ENCODE measurements at places on chromosomes 7 and 10.

DNA sequence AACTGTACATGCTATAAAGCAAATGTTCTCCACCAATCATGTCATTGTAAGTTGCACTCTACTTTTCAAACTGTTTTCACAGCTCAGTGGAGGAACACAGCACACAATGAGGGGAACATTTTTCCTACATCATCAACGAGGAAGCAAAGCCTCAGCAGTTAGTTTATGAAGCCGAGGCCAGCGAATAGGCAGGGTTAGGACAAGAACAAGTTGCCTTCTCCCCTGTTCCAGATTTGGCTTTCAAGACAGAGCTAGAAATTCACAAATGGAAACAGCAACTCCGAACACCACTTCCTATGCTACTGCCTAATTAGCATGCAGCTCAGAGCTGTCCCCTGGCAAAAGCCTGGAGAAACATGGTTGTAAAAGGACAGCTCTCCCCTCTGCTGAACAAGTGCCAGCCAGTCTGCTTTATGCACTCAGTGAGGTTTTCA is 19.8 kb downstream of the ITGB8 start:
- DNase-seq, result no peak

DNA sequence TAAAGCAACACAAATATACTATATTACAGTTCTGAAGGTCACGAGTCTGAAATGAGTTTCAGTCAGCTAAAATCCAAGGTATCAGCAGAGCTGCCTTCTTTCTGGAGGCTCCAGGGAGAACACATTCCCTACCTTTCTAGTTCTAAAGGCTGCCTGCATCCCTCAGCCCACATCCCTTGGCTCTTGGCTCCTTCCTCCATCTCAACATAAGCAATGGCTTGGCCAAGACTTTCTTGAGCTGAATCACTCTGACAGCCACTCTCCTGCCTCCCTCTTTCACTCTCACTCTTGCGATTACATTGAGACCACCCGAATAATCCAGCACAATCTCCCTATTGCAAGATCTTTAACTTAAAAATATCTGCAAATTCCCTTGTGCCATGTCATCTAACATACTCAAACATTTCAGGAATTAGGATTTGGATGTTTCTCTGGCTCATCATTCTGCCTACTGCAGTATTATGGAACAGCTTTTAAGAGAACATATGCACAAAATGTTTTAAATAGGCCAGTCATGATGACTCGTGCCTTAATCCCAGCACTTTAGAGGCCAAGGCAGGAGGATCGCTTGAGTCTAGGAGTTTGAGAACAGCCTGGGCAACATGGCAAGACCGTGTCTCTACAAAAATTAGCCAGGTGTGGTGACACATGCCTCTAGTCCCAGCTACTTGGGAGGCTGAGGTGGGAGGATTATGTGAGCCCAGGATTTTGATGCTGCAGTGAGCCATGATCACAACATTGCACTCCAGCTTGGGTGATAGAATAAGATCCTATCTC is 144.2 kb upstream of the VSTM2A start:
- no peak for DNase-seq

- peak; percentile 18 for DNase-seq
Measured at GRCh38 chr10:102230861-102231356, 4.8 kb downstream of the ELOVL3 start.

- no peak for DNase-seq
Measured at GRCh38 chr7:117755136-117755535, 118.1 kb downstream of the CTTNBP2 start.

- DNase-seq, result no peak
Measured at GRCh38 chr7:135733603-135734342, 5.8 kb upstream of the SLC13A4 start.

DNA sequence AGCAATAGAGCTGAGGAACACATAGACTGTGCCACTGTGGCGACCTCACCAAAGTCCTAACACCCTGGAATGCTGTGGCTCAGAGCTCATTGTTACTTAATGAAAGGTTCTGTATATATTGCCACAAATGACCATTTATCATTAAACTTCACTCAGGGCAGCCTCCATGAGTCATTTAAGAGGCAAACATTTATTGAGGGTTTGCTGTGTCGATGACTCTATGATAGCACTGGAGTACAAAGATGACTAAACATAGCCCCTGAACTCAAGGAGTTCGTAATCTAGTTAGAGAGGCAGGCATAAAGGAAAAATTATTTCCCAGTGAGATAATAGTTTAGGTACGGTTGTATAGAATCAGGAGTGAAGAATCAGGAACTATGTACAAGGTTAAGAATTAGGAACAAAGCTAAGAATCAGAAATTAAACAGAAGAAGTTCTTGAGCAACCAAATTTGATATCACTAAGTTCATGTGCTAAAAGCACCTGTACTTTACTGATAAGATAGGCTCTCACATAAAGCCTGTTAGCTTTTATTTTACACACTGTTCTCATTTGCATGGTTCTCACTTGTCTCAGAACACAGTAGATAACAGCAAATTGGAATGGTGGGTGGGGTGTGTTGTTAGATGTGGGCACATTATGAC is 7.9 kb downstream of the ENTPD7 start:
- DNase-seq, result no peak

DNA sequence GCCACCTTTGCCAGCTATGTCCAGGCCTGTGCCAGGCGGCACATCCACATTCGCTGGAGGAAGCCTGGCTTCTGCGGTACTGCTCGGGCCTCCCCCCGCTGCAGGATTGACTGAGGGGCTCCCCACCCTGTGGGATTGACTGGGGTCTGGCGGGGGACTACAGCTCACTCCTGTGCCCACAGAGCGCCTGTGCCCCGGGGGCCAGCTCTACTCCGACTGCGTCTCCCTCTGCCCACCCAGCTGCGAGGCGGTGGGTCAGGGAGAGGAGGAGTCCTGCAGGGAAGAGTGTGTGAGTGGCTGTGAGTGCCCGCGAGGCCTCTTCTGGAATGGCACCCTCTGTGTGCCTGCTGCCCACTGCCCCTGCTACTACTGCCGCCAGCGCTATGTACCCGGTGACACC is 6.7 kb upstream of the ZNF467 start:
- DNase-seq, result no peak

DNA sequence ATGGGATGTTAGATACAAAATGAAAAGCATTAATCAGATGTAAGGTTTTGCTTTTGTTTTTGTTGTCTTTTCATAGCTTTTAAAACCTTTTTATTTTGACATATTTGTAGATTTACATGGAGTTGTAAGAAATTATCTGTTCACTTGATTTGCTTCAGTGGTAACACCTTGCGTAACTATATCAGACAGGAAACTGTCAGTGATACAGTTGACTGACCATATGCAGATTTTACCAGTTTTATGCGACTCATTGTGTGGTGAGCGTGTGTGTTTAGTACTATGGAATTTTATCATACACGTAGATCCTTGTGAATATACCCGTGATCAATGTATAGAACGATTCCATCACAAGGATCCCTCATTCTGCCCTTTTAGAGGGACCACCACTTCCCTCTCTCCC is 701.4 kb downstream of the SUGCT start:
- DNase-seq, result no peak

DNA sequence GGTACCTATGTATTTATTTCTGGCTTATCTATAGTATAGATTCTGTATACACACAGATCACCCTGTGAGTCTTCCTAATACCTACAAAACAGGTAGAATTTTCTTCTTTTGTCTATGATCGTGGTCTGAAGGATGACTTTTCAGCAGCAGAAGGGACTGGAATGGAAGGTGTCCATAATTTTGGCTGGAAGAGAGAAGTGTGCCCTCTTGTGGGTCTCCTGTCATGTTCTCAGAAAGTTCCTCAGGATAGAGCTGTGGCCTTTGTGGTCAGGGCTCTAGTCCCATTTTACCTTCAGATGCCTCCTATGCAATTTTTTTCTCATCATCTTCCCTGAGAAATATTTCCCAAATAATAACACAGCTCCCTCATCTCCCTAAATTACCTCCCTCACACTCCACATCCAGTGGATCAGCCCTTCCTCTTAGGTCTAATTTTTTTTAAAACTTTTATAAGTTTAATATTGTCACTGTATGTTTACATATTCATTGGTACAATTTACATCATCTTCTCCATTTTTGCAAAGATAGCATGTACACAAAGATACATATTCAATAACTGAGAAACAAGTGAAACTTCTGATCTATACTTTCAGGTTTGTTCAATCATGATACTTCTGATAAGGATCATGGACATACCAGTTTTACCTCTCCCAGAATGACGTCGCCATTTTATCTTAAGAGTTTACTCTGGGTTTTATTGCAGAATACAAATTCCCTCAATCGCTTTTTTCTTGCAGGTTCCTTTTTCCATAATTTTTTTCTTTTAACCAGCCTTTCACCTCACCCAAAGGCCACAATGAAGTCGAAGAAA is 112.7 kb downstream of the REEP3 start:
- DNase-seq, result no peak

DNA sequence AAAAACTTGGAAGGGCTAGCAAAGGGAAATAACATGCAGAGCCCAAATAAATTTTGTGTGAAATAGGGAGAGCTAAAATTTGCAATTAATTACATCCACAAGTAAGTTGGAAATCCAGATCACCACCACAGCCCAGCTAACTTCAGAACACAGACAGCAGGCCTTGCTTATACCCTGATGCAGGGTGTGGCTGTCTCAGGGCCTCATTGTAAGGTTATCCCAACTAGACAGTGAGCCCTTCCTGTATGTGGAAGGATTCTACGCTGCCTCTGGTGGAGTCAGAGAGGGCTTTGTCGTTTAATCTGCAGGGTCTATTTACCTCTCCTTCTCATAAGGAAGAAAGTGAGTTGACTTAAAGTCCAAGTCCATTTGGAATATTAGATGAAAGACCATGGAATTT is 181.0 kb upstream of the TCF7L2 start:
- DNase-seq, result no peak

GRCh38 chr7:22992874-22993840 is 20.8 kb downstream of the HYCC1 start:
- DNase-seq, result no peak

DNA sequence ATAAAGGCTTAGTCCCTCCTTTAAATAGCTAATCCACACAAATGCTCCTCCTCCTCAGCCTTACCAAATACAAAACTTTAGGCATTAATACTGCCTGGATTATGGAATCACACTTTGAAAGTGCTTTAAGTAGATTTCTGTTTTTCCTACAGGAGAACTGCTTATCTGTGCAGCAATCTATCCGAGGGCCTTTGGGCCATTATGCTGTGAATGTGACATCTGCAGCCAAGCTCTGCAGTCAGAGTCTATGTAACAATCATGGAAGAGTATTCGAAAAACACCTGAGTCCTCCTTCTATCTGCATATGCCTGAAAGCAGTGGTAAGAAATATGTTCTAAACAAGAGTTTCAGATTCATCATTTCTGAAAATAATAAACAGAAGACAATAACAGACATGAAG is 16.2 kb upstream of the HYAL4 start:
- DNase-seq, result no peak

DNA sequence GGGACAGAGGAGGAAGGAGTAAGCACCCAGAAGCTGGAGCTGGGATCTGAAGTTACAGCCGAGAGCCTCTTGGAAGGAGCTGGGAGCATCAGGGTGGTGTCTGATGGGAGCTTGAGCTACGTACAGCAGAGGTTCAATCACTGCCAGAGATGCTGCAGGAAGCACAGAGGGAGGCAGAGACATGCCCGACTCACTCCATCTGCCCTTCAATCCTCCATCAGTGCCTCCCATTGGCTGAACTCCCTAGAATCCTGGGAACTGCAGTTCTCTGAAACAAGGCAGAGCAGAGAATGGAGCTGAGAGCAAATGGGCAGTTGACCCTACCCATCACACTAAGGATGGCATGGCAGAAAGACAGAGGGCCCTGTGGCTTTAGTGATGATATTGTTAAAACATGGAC is 40.0 kb upstream of the CTBP2 start:
- no peak for DNase-seq

- no peak for DNase-seq
Measured at GRCh38 chr10:43304687-43305333, 37.9 kb upstream of the RASGEF1A start.

GRCh38 chr7:41576166-41576565 is 126.7 kb downstream of the INHBA start:
- no peak for DNase-seq

GRCh38 chr10:114911052-114911711 is 26.8 kb upstream of the TRUB1 start:
- no peak for DNase-seq

DNA sequence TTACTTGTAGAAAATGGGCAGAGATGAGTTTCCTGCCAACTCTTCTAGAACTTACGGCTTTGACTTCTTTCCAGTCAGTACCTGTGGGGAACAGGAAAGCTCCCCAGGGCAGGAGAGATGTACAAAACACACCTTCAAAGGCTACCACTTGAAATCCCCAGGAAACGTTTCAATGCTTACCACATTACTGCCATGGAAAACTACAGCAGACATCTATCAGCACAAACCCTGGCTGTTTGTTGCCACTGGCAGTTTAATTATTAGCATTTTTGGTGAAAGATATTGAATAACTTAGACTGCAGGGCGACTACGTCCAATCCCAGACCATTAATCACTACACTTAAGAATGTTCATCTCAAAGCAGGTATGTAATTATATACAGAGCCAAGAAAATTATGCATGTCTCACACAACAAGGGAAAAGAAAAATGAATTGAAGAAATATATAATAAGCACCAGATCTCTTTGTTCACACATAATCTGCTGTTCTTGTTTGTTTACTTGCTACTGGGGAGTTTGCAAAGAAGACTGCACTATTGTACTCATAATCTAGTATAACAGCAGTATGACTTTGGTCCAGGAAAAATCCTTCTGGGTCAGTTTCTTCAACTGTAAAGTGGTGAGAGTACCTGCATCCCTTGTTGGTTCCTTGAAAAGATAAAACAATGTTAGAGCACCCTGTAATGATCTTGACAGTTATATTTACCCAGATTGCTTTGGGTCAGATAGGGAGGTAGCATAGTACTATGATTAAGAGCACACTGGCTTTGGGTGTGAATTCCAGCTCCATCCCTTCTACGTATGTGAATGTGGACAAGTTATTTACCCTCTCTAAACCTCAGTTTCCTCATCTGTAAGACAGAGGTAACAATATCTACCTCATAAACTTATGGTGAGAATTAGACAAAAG is 138.3 kb downstream of the DOCK4 start:
- no peak for DNase-seq

DNA sequence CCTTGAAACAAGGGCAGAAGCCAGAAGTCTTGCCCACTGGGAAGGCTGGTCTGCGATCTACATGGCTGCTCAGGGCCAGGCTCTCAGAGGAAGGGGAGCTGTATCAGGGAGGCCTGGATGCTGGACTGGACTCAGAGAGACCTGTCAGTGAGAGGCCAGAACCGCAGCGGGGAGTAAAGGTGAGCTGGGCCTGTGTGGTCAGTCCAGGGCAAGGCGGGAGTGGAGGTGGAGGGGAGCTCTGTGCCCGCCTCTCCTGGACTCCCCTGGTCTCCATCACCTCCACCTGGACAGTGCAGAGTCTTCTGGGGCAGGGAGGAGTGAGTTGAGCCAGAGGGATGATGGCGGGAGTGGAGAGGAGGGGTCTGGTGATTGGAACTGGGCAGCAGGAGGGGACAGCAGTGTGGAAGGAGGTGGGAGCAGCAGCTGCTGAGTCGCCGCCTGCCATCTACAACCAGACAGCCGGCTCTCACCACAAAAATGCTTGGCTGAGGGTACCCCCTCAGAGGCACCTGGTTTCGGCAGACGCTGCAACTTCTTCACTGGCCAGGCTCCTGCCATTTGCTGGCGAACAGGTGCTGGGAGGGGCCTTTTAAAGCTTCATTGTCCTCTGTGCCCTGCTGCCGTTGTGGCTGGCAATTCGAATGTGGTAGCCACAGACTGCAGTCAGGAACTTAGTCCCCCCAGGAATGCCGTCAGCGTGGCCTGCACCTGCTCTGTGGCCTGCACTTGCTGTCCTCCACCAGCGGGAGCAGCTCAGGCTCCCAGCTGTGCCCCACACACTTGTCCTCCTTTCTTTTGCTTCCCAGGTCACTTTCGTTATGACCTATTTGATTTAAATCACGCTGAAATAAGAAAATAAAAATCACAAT is 3.5 kb downstream of the RASSF4 start:
- no peak for DNase-seq

GRCh38 chr7:137399827-137400823 is 56.6 kb upstream of the PTN start:
- DNase-seq, result no peak

All from NCI-H1105 (cell line).